ENCODE measurements at places on chromosomes 13 and 19.
A peak's percentile ranks its signal among the peaks of the same experiment; 100 is the strongest.

- ATAC-seq = no peak
Measured at GRCh38 chr13:33882804-33883203, 64.9 kb downstream of the RFC3 start.

- peak; percentile 73 for ATAC-seq
Measured at GRCh38 chr19:58572818-58573657, at the start of gene MZF1. TSS of gene MZF1 (minus strand) at chr19:58573335. CDS start at chr19:58571389, 1,946 bp downstream.

DNA sequence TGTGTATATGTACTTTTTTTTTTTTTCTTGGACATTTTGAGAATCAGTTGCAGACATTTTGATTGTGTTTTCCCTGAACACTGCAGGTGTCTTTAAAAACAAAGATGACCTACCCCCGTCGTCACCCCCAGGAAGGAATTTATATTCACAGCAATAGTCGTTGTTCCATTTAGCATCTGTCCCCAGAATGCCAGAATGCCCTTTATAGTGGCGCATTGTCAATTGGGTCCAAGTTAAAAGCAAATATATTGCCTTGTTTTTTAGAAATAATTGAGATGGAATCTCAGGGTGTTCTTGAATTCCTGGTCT is 1.8 kb upstream of the RNF225 start:
- no peak for ATAC-seq

DNA sequence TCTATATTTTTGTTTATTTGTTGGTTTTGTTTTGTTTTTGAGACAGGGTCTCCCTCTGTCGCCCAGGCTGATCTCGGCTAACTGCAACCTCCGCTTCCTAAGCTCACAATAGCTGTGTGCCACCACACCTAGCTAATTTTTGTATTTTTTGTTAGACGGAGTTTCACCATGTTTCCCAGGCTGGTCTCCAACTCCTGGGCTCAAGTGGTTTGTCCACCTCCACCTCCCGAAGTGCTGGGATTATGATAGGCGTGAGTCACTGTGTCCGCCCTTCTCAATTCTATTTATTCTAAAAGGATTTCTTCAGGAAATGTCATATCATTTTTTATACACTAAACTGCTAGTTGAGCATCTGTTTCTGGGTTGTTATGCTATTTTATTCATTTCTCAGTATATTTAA is 1206.0 kb downstream of the OLFM4 start:
- ATAC-seq = no peak

- no peak for ATAC-seq
Measured at GRCh38 chr13:113794086-113794485, 35.1 kb downstream of the TMEM255B start.

DNA sequence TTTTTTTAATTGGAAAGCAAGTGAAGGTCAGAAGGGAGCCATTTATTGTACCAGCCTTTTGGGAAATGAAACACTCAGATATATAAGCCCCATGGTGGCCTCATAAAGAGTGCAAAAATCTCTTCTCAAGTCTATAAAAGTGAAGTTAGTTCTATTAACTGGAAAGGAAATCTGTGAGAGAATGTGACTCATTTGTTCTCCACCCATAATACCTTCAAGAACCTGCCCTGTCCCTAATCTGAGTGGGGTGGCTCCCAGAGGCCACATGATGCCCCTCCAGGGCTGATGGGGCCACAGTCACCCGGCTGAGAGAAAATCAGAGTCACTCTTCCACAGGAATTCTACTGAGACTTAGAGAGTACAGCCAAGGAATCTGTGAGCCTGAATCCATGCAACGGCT is 65.8 kb upstream of the SERP2 start:
- no peak for ATAC-seq

- ATAC-seq = no peak
Measured at GRCh38 chr19:18620311-18620710, 7.6 kb downstream of the TMEM59L start.

- ATAC-seq = no peak
Measured at GRCh38 chr13:45373162-45373547, 32.2 kb upstream of the TPT1 start.

- no peak for ATAC-seq
Measured at GRCh38 chr13:50079655-50080202, 64.5 kb downstream of the KCNRG start.

DNA sequence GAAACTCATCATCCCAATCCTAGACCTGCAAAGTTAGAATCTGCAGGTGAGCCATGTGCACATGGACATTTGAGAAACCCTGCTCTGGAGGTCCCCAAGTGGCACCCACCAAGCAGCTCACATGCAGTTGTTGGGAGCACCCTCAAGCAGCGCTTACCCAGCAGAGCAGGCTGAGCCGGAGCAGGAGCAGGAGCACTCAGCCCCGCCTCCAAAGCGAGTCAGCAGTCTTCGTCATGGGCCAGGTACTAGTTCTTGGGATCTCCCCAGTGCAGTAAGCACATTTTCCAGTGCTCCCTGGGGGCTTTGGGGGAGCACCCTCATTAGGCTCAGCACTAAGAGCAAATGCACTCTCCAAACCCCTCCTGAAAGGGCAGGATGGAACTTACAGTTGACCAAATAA is 572.7 kb downstream of the IRS2 start:
- no peak for ATAC-seq

DNA sequence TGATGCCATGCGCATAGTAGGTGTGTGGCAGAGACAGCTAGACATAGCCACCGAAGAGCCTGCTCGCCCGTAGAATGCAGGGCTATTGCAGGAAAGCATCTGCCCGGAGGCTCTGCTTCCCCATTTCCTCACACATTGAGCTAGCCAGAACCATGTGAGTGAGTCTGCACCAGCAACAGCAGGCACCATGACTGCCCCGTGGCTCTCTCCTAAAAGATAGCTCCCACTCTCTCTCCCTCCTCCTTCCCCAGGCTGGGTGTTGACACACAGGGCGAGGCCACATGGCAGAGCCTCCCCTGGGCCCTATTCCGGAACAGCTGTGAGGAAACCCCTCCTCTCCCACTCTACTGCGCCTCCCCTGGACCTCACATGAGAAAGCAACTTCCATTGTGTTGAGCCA is 52.3 kb upstream of the ATP12A start:
- no peak for ATAC-seq

GRCh38 chr13:43307921-43308433 is 284.6 kb downstream of the DNAJC15 start:
- ATAC-seq = no peak

DNA sequence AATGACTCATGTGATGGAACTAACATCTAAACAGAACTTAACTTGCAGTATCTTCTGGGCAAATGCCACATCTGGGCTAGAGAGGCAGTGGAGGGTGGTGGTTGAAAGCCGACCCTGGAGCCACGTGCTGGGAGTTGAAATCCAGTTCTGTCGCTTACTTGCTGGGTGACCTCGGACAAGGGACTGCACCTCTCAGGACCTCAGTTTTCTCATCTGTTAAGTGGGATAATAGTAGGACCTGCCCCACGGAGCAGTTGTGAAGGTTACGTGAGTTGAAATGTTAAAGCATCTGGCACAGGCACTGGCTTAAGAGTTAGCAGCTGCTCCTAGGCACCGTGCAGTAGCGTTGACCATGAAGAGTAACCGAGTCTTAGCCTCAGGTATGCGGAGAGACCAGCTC is 76.1 kb downstream of the SIPA1L3 start:
- no peak for ATAC-seq

DNA sequence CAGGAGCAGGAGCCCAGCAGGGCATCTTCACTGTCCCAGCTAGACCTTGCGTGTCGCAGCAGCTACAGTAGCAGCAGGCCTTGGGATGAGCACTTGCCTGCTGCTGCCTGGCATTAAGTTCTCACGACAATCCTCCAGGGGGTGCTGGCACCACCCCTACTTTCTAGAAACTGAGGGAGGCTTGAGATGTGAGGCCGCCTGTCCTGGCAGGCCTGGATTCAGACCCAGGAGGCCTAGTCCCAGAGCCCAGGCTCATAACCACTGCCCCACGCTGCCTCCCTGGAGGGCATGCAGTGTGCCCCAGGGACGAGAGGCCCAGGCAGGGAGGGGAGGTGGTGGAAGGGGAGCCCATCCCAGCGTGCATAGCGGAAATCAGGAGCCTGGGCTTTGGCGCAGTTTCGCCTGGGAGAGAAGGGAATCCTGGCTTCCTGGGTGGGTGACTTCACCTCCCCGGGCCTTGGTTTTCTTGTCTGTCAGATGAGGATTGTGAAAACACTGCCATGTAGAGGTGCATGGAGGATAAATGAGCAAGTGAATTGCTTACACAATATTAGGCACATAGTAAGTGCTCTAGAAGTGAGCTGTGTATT is 26.1 kb downstream of the PPP5C start:
- ATAC-seq = no peak

GRCh38 chr19:52635786-52636570 is 2.2 kb downstream of the ZNF83 start:
- no peak for ATAC-seq

- ATAC-seq = no peak
Measured at GRCh38 chr13:92716749-92717148, 509.9 kb upstream of the GPC6 start.

DNA sequence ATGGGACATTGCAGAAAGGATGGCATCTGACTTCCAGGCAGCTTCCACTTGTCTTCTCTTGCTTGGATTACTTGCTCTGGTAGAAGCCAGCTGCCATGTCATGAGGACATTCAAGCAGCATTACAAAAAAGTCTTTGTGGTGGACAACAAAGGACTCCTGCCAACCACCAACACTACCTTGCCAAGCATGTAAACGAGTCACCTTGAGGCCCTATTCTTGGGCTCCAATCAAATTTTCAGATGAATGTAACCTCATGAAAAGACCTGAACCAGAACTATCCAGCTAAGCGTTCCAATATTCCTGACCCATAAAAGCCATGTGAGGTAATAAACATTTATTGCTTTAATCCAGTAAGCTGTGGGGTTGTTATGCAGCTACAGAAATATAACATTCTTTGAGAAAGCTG is 12.5 kb downstream of the PROSER1 start:
- no peak for ATAC-seq

DNA sequence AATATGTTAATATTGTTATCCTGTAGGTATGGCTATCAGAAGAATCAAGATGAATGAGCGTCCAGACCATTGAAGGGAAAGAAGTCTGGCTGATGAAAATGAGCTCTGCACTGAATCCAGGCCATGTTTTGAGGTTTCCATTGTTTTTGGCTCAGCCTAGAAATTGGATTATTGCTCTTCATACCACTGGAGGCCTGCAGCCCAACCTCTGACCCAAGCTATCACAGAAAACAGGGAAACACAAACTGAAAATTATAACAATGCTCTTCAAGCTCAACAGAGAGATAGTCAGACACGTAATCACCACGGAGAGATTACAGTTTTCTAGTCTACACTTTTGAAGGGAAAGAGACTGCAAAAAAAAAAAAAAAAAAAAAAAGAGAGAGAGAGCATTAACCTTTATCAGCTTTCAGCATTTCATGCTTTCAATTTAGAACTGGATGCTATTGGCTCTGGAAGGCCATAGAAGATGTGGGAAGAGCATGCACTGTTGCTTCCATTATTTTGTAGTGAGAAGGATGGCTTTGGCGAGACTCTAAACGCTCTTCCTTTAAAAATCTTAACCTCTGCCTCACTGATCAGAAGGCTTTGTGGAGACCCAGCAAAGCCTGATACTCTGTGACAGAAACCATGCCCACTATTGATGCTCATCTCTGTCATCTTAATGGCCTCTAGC is 10.8 kb downstream of the EDNRB start:
- no peak for ATAC-seq

DNA sequence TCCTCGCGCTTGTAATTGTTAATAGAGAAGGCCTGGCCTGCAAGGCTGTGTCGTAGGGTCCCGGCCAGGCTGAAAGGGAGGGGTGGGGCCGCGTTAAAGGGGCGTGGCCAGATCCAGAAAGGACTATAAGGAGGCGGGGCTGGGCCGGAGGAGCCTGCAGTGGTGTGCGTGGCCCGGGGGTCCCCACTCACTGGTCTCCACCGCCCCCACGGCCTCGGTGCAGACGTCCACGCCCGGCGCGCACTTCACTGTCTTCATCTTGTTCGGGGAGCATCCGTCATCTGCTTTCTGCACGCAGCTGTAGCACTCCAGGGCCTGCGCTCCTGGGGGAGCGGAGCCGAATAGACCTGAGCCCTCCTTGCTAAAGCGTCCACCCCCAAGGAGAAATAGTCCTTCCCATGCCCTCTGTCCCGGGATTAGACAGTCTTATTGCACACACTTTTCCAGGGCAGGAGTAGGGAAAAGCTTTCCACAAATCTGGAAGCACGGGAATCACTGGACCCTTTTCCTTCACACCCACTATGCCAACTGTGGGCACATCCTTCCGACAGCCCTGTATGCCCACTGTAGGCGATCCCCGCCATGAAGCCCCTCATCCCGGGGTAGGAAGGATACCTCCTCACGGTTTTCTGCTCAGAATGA is 1.2 kb downstream of the LYPD3 start:
- peak; percentile 52 for ATAC-seq

GRCh38 chr19:8577247-8577646 is at the start of gene MYO1F:
TSS of gene MYO1F (minus strand) at chr19:8577442. CDS start at chr19:8577309, 133 bp downstream.
- no peak for ATAC-seq
